ENCODE measurements at places on chromosomes 5 and 9. TPM values are rescaled to one million over a fixed set of nuclear protein-coding genes. Genes with fewer than 3 reads are reported as not detected.

DNA sequence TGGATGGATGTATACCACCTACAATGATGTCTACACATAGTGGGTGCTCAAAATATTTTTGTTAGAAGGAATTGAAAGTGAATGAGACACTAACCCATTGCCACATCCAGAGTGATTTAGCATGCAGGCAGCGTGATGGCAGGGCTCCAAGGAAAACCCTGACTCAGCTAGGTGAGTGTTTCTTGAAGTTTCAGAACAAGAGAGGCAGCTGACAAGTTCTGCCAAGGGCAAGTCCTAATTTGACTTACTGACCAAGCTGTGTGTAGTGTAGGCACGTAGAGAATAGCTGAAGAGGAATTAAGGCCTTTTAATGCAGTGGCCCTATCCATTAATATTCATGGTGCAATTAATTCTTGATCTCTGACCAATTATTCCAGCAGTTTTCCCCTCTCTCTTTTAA lies 107.8 kb upstream of the ATP10B start:
- peak; percentile 80 for DNase-seq

GRCh38 chr5:96331210-96331609 lies 101.8 kb downstream of the PCSK1 start:
- DNase-seq = no peak

DNA sequence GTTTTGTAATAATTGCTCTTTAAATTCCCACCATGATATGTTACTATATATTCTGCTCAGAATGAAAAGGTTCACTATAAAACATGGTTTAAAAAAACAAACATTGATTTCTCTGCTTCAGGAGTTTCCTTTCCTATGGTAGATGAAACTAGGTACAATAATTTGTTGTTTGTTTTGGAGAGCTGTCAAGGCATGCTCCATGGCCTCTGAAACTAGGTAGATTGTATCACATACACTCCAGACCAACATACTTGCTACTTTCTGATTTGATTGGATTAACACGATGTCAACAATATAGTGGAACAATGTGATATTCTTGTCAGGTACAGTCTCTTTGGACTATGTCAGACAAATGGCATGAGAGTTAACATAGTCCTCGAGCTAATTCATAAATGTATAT lies 452.7 kb upstream of the CDH9 start:
- no peak for DNase-seq

GRCh38 chr9:133003071-133003461 lies 24.6 kb downstream of the GFI1B start:
- no peak for DNase-seq

- no peak for DNase-seq
These were observed 218.4 kb upstream of the MVB12B start for GRCh38 chr9:126108240-126108639.

GRCh38 chr5:168889039-168889438 lies 309.9 kb upstream of the PANK3 start:
- DNase-seq = no peak

GRCh38 chr5:170495825-170496661 lies 7.8 kb upstream of the KCNIP1 start:
- no peak for DNase-seq

Gene CAMK2A
- not detected for total RNA-seq

Gene CERCAM
- total RNA-seq = 105 TPM
